ENCODE measurements at places on chromosomes 6 and 20. TPM values are rescaled to one million over a fixed set of nuclear protein-coding genes. Genes with fewer than 3 reads are reported as not detected.

Gene GPANK1
- 6.1 TPM for total RNA-seq

Gene HLA-DMB
- total RNA-seq = 0.08 TPM

Gene C6orf163
- total RNA-seq = 0.83 TPM

Gene CLIC5
- not detected for total RNA-seq

Gene SPAG4
- 17.3 TPM for total RNA-seq

Gene CRISP2
- total RNA-seq = not detected

All from smooth muscle cell of the coronary artery (primary cell).